ENCODE measurements at places on chromosomes 3 and 15.

GRCh38 chr3:194584866-194585265, 48.4 kb downstream of the TMEM44 start:
- peak; percentile 18 for DNase-seq

DNA sequence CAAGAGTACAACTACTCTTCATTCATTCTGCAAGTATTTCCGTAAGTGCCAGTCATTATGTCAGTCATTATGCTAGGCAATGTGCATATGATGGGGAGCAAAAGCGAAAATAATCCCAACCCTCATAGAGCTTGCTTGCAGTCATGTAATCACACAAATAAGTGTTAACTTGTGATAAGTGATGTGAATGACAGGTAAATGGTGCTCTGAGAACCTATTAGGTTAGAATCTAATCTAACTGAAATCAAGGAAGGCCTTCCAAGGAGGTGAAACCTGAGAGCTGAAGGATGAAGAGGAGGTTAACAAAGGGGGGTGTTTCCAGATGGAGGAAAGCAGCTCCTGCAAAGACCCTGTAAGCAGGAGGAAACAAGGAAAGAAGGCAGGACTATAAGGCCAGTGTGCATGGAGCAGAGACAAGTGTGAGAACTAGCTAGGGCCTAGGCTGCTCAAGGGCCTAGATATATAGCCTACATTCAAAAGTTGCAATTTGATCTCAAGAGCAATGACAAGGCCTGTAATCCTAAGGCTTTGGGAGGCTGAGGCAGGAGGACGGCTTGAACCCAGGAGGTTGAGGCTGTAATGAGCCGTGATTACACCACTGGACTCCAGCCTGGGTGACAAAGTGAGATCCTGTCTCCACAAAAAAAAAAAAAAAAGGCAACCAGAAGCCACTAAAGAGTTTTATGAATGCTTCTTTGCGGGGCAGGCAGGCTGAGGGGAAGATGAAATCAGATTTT, 5.3 kb downstream of the PTPN9 start:
- DNase-seq, result no peak

- DNase-seq, result peak; percentile 76
Observed at GRCh38 chr3:42635111-42635510, 18.4 kb upstream of the ZBTB47 start.

DNA sequence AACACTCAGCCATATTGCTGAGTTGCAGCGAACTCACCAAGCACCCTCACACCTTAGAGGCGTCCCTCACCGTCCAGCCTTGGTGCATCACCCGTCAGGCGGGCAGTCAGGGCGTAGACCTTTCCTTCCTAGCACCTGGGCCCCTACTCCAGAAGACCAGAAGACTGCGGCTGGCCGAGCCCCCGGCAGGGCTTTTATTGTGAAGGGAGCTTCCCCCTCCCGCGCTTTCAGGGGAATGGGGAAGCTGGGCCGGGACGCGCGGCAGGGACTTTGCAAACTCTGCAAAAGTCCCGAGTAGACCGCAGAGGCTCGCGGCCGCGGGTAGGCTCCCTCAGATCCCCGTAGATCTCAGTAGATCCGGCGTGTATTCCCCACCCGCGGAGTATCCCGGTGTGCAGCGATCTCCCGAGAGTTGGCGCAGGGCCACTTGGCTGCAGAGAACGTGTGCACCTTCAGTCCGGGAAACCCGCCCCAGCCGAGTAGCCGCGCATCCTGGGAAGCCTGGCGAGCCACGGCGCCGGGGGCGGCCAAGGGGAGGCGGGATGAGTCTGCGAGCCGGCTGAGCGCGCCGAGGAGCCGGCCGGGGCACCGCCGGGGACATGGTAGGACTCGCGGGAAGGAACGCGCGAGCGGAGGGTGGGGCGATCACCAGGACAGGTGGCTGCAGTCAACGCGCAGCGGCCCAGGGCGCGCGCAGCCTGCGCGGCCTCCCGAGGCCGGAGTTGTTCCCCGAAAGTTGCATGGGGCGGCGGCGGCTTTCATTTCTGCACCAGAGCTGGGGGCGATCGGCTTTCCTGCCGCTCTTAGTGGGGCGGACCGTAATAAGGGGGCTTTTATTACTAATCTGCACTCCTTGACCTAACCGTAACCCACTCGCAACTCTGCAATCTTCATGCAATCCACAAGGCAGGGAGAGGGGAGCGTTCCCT, at the start of gene GASK1A:
TSS of gene GASK1A (plus strand) at position 268 of the 929 bp plus-strand sequence. CDS start at position 600, 332 bp downstream.
- no peak for DNase-seq

- DNase-seq, result no peak
Observed at GRCh38 chr15:40471105-40471807, 472 bp downstream of the CHST14 start.

DNA sequence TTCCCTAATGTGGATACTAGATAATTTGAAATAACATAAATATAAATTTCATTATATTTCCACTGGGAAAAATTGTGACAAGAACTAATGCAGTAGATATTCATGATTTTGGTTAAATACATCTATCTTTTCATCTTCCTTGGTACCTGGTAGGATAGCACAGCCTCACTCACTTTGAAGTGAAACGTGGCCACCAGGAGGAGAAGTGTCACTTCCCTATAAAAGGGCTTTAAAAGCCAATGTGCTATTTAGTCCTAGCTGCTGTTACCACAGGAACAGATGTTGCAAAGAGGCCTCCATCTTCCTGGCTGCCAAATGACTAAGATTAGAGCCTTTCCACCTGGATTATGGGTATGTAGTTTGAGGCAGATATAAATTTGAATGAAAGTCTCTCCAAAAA, 140.0 kb downstream of the PLOD2 start:
- no peak for DNase-seq

- DNase-seq, result no peak
Observed at GRCh38 chr3:140529096-140529495, 148.8 kb upstream of the TRIM42 start.

DNA sequence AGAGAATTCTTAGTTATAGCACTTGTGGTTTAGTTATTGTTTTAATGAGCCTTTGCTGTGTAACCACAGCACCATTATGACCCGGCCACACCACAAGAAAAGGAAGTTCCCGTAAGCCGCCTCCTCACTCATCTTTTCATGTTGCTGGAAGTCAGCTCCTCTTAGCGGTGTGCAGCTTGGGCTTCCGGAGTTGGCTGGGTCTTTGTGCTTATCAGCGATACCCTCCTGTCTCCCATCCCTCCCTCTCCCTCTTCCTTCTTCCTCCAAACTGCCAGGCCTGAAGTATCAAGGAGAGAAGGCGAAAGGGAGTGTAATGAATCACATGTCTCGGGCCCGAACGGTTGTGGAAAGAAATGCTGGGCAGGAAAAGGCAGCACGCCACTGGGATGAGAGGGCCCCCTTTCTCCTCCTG, 353.5 kb downstream of the MCTP2 start:
- DNase-seq, result no peak

- no peak for DNase-seq
Observed at GRCh38 chr3:18127174-18127858, 297.8 kb downstream of the SATB1 start.

GRCh38 chr3:154981664-154982063, 98.5 kb upstream of the MME start:
- DNase-seq, result no peak

DNA sequence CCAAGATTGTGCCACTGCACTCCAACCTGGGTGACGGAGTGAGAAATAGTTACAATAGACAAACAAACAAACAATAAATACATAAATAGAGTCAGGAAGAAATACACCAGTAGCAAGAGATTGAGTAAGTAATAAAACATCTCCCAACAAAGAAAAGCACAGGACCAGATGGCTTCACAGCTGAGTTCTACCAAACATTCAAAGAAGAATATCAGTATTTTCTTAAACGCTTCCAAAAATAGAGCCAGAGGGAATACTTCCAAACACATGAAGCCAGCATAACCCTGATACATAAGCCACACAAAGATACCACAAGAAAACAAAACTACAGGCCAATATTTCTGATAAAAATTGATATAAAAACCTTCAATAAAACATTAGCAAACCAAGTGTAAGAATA, 30.7 kb upstream of the IGSF10 start:
- no peak for DNase-seq

DNA sequence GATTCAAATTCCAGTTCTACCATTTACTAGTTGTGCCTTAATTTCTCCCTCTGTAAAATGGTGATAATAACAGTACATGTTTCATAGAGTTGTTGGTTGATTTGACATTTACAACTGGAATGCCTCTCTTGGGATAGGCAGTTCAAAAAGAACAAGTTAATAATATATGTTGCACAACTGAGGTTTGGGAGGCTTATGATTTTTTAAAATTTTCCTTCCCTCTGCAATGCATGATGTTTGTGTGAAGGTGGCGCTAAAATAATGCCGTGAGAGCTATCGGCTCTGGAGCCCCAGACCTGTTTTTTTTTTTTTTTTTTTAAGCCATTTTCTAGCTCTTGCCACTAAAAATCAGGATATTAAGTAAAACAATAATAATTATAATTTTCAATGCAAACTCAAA, 18.6 kb downstream of the DNAJB11 start:
- DNase-seq, result peak; percentile 37

GRCh38 chr3:112327371-112327951, 5.5 kb upstream of the CD200 start:
- DNase-seq, result peak; percentile 68

GRCh38 chr3:131782751-131783150, 252.1 kb downstream of the CPNE4 start:
- DNase-seq, result no peak

DNA sequence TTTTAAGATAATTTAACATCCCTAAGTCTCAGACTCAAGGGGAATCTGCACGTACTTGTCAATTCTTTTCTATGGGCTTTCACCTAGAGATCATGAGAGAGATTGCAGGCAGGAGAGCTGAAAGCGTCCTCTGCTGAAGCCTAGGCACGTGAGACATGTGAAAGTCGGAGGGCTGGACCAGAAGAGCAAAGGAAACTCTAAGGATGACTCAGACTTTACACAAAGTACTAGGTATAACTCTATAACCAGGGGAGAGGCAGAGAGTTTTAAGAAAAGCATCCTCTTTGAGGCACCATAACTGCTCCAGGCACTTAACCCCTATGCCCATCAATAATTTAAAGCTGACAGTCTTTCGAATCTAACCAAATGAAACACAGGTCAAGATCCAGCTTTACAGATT, 436.6 kb downstream of the VGLL3 start:
- DNase-seq, result no peak

DNA sequence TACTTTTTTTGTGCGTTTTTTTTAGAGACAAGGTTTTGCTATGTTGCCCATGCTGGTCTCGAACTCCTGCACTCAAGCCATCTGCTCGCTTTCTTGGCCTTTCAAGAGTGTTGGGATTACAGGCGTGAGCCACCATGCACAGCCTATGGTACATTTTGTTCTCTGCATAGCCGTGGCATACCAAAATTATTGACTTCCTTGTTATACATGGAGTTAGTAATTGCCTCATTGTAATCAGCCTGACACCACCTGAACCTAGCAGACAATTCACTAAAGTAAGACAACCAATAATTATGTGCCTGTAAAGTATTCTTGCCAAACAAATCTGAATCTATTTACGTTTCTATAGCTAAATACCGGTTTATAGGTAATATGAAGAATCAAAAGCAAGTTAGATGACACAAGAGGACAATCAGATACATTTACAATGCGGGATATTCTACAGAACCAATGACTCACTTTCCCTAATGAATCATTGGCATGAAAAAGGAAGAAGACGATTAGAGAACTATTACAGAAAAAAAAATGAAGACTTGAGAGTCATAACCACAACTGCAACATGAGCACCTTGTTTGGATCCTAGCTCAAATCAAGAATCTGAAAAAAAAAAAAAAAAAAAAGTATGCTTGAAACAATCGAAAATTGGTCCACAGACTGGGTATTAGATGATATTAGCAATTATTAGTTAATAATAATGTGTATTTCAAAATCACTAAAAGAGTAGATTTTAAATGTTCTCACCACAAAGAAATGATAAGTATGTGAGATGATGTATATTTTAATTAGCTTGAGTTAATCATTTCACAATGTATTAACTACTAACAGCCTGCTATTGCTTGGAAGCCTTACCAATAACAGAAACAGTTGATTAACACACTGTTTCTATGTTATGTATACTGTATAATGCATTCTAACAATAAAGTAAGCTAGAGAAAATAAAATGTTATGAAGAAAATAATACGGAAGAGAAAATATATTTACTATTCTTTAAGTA, 7.1 kb downstream of the GUCA1C start:
- DNase-seq, result no peak

- peak; percentile 3 for DNase-seq
Observed at GRCh38 chr3:102745881-102746280, 311.1 kb downstream of the ZPLD1 start.

GRCh38 chr3:141643391-141643790, 94.7 kb upstream of the RNF7 start:
- DNase-seq, result no peak

DNA sequence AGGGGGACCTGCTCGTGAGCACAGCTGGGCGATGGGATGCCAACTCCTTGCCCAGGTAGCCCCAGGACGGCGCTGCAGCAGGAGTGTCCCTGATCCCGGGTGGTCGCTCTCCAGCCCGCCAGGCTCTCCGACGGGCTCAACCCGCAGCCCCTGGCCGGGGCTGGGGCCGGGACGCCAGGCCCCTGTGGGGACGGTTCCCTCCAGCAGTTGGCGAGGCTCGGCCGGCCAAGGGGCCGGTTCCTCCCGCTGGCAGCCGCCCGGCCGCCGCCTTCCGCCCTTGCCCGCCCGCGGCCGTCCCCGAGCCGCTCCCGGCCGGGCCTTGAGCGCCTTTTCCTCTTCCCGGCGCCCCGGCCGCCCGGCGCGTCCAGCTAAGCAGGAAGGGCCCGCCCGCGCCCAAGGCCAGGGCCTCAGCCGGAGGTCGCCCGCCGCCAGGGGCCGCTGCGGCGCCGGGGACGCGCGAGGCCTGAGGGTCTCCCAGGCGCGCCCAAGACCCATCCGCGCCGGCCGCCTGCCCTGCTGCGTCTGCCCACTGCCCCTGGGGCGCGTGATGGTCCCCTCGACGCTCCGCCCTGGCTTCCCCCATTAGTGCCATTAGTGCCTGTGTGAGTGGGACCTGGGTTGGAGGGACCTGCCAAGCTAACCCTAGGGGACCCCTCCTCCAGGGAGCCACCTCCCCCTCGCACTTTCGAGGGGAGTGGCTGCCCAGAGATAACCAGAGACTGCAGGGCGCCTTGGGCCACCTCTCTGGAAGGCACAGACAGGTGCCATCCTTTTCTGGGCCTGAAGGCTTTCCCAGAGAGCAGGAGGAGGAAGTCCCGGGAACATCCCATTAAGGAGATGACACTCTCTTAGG, 106.4 kb downstream of the FBLN2 start:
- DNase-seq, result peak; percentile 15

DNA sequence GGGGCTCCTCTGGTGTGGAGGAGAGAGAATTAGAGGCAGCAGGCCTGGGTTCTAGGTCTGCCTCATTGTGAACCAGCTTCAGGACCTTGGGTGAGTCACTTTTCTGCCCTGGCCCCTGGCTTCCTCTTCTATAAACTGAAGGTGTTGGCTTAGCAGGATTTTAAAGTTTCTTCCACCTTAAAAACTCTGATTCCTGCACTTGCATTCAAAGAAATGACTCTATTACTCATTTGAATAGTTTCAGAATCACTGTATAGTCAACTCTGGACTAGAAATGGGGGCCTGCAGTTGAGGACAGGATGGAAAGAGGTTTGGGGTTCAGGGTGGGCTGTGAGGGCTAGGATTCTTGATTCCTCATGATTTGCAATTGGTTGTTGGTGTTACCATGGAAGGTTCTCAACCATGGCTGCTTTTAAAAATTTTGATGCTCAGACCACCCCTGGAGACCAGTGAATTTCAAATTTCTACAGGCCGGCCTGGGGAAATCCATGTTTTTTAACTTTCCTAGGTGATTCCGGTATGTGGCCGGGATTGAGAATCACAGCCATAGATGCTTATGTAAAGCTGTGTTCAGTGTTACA, 19.9 kb downstream of the SMAD3 start:
- no peak for DNase-seq
